Left lung (tissue), 14 donors: ENCODE measurements at places on chromosomes 1 and 21.

GRCh38 chr1:239538239-239538988, 152.0 kb downstream of the CHRM3 start:
- DNase-seq = no peak

DNA sequence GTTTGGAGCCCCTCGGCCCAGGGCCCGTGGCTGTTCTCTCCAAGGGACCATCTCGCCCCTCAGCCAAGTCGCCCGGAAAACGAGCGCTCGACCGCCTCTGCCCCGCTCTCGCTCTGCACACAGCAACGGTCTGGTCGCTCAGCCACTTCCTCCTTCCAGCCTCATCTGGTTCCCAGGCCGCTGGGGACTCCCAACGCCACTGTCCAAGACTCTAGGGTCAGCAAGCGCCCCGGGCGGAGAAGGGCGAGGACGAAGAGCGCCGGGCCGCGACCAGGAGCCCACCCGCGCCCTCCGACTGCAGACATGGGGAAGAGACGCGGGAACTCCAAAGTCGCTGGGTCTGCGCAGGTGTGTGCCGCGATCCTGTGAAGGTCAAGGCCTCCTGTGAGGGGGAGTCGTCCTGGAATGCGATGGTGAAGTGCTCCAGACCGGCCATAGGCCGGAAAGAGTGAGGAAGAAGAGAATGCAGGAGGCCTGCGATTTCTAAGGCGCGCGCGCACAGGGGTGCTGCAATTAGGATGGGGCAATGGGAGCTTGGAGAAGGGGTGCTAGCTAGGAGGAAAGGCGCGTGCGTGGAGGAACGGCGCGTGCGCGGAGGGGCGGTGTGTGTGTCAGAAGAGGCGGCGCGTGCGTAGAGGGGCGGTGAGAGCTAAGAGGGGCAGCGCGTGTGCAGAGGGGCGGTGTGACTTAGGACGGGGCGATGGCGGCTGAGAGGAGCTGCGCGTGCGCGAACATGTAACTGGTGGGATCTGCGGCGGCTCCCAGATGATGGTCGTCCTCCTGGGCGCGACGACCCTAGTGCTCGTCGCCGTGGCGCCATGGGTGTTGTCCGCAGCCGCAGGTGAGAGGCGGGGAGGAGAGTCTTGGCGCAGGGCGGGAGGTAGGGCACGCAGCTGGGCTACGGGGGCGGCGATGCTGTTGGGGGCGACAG, at the start of gene IFNAR1:
TSS of gene IFNAR1 (plus strand) at position 680 of the 931 bp plus-strand sequence. CDS start at position 766, 86 bp downstream.
- peak; percentile 99 for DNase-seq

DNA sequence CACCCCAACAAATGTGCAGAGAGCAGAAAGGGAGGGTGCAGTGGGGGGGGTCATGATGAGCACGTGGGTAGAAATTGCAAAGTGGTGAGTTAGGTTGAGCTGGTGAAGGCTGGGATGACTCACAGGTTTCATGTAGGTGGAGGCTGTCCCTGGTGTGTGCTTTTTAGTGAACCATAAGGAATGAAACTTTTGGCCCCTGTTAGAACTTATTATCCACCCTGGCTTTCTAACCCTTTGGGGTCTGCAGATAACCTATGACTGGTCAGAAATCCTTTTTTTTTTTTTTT, 46.9 kb downstream of the DOP1B start:
- DNase-seq = no peak

- peak; percentile 60 for DNase-seq
These were observed 6.5 kb downstream of the IRF2BP2 start for GRCh38 chr1:234603221-234604204.

DNA sequence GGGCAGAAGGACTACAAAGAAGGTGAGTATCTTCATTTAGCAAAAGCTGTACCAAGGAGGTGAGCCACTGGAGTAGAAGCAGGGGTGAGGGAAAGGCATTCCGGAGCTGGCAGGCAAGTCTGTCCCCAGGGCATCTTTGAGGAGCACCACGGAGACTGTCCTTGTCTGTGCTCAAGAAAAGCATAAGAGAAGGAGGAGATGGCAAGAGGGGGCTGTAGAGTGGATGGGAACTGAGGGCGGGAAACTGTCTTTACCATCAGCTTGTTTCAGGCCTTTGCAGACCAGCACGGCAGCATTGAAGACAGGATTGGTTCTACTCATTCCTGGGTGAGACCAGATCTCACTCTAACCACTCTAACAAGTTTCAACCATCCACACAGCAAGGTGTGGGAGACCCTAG, 355.8 kb downstream of the AJAP1 start:
- no peak for DNase-seq

- no peak for DNase-seq
These were observed 9.8 kb downstream of the ARHGAP29 start for GRCh38 chr1:94227624-94228023.

- DNase-seq = no peak
These were observed 65.4 kb downstream of the MACF1 start for GRCh38 chr1:39269791-39270342.

DNA sequence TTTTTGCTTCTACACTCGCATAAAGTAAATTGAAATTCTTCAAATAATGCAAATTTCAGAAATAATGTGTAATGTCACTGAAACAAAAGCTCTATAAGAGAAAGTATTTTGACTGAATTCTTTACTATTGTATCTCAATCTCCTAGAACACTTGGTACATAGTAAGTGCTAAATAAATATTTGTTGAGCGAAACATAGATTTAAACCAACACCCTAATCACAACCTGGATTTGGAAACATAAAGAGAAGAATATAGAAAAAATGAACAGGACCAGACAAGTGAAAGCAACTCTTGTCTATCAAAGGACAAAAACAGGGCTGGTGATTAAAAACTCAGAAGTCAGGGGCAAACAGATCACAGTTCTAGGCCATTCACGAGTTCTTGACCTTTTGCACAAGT, 74.3 kb downstream of the AK5 start:
- no peak for DNase-seq

DNA sequence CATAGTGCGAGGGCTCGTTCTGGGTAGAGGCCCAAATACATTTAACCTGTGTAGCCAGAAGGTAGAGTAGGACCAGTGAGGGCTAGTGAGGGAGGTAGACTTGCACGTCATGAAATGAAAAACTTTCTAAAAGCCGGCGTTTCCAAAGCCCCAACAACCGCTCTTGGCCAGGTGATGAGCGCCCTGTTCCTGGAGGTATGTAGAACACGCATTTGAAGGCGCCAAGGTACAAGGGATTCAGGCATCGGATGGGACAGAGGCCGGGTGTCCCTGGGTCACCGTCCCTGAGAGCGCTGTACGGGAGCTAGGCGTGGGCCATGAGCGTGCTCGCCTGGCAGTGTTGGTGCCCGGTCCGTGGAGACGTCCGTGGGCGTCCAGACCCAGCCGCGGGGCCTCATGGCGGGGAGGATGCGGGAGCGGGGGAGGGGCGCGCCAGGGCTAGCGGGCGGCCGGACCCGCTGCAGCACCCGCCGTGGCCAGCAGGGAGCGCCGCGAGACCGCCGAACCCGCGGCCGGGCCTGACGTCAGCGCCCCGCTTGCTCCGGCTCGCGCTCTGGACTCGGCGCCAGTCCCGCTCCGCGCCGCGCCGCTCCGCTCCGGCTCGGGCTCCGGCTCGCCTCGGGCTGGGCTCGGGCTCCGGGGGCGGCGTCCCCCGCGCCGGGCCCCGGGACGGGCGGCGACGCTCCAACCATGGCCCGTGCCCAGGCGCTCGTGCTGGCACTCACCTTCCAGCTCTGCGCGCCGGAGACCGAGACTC, at the start of gene PTPRU:
TSS of gene PTPRU (plus strand) at position 568 of the 757 bp plus-strand sequence. CDS start at position 691, 123 bp downstream.
- DNase-seq = peak; percentile 89

DNA sequence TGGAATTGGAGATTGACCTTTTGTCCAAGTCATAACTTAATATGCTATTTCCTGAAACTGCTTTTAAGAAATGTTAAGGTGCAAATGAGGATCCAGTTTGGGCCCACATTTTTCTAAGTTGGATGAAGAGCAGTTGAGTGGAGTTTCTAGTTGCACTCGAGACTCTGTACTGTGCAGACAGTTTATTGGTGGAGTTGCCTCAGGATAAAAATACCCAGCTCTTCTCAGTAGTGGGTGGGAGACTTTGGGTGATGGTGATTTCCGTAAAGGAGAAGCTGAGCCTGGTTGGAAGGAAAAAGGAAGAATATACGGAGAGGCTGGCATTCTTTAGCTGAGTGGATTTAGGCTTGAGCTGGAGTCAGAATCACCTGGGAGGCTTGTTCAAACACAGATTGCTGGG, 49.9 kb downstream of the CAMTA1 start:
- no peak for DNase-seq

- no peak for DNase-seq
These were observed 13.9 kb upstream of the CTSE start for GRCh38 chr1:206037581-206037980.

DNA sequence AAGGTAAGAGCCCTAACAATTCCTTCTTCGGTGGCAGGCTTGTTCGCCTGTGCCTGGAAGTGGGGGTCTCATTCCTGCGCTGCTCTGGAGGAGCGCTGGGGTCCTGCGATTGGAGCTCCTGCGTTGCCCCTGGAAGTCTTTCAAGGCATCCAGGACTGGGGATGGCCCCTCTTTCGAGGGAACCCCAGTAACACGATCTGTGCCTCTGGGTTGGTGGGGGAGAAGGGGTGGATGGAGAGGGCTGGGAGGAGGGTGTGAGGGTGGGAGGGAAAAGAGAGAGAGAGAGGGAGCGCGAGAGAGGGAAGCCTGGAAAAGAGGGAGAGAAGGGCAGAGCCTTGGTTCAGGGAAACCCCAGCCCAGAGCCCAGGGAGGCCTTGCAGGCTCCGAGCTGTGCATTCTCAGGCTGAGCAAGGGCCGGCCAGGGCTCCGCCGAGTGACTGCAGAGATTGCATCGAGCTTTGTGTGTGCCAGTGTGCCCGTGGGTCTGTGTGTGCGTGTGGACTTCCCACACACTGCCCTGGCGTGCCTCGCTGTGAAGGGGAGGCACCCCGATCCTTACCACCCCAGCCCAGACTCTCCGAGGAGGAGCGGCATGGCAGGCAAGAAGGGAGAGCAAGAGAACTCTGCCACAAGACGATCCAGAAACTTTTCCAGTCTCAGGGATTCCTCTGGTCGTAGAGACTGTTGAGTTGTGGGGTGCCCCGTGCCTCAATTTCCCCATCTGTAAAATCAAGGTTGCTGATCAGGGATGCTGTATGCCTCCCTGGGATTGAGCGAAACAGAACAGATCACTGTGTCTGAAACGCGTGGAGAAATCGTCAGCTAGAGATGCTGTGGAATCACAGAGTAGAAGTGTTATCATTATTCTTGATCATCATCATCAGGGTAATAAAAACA, 619 bp downstream of the BCL9 start:
- DNase-seq = peak; percentile 73

DNA sequence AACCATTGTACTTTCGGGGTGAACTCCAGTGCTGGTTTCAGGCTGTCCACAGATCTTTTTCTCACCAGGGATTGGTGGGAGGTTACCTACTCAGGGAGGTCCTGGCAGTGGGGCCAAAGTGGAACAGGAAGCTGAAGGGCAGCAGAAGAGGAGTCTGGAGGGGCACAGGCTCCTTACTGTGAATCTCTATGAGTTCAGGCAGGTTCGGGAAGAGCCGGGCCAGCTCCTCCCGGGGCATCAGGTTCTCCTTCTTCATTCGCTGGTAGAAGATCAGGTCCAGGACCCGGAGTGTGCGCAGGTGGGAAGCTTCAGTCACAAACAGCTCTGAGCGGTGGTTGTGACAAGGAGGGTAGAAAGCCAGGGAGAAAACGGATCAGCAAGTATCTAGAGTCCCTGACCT, 26.7 kb downstream of the LRRC71 start:
- DNase-seq = no peak

- DNase-seq = no peak
These were observed 40.1 kb upstream of the ERG start for GRCh38 chr21:38538353-38538752.

- DNase-seq = peak; percentile 57
These were observed 157.2 kb upstream of the KAZN start for GRCh38 chr1:14441302-14441741.

DNA sequence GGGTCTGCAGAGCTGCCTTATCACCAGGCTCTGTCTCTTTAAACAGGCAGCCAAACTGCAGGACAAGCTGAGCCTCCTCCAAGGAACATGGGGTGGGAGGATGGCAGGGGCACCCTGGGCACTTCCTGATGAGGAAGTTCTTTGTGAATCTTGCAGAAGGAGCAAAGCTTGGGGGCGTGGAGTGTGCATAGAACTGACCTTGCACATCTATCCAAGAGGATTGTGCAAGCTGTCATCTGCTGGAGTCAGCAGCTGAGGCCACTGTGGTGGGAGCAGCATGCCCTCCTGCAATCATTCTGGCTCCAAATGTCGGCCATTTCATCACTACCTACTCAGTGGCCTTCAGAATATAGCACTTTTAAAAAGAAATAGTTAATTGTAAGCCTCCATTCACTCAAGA, 182.2 kb downstream of the AJAP1 start:
- no peak for DNase-seq

- no peak for DNase-seq
These were observed 12.0 kb upstream of the CTSS start for GRCh38 chr1:150777544-150777943.

DNA sequence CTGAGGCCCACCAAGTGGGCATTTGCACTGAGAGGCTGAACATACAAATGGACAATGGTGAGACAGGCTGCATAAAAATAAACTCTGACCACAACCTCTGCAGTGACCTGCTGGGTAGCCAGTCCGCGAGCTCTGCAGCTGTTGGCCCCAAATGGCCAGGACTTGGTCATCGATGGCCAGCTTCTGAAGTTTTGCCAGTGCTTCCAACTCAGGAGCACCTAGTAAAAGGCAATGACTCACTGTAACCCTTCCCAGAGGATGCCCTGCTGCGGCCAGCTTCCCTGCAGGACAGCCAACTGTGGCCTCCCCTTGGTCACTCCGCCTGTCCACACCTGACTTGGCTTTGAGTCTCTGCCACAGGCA, 185.4 kb downstream of the DYRK1A start:
- DNase-seq = no peak

DNA sequence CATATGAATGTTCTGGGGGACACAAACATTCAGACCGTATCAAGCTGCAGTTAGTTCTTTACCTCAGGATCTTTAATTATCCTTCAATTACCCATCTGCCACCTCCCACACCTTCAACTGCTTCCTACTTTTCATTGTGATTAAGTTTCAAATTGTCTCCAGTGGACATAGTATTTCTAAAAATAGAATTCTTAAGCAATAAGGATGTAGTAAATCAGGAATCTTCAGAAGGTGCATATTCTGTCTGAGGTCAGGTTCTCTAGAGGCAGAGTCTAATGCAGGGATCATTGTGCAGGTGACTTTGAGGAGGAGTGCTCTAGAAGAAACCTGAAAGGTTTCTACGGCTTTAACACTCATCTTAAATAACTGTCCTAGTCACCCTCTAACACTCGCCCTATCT, 102.6 kb upstream of the PPP2R5A start:
- no peak for DNase-seq

GRCh38 chr1:4027008-4027407, 126.9 kb upstream of the C1orf174 start:
- no peak for DNase-seq

- DNase-seq = no peak
These were observed 23.1 kb upstream of the SMAP2 start for GRCh38 chr1:40350391-40350790.

GRCh38 chr1:224640587-224640986, 24.5 kb downstream of the CNIH3 start:
- DNase-seq = no peak
